ENCODE measurements at places on chromosomes 6 and 20.

- no peak for DNase-seq
Observed at GRCh38 chr6:169792306-169793015, 41.0 kb downstream of the ERMARD start.

DNA sequence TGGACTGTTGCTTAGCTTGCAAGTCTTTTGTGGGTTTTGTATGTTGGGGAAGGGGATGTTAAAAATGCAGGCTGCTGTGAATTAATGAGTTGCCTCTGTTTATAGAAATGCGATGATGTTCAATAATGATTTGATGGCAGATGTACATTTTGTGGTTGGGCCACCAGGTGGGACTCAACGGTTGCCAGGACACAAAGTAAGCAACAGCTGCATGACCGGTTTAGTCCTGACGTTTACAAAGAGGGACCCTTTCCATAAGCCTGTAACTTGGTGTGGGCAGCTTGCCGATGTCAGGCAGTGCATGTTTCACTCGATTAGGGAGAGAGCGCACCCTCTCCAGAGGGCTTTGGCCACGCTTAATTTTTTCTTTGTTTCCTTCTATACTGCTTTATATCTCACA lies 1.3 kb downstream of the BTBD3 start:
- no peak for DNase-seq

- no peak for DNase-seq
Observed at GRCh38 chr6:11366183-11366933, 133.9 kb upstream of the NEDD9 start.

- no peak for DNase-seq
Observed at GRCh38 chr6:1846611-1847010, 236.9 kb downstream of the FOXC1 start.

GRCh38 chr20:62876902-62877816 lies 15.5 kb upstream of the TCFL5 start:
- DNase-seq: no peak

DNA sequence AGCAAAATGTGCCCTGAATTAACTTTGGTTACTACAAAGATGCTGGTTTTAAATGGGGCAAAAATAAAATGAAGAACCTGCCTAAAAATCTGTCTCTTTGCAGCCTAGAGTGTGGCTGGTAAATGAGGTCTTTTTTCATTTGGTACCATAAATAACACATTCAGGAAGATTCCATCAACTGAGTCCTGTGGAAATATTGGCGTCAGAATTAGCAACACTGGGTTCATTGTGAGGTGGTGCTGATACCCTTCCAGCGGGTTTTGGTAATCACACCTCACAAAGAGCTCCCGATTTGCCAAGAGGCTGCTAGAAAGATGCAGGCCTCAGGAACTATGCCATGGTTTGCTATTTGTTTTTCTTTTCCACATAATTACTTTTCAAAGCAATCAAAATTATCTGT lies 55.3 kb downstream of the FAM50B start:
- DNase-seq: no peak

DNA sequence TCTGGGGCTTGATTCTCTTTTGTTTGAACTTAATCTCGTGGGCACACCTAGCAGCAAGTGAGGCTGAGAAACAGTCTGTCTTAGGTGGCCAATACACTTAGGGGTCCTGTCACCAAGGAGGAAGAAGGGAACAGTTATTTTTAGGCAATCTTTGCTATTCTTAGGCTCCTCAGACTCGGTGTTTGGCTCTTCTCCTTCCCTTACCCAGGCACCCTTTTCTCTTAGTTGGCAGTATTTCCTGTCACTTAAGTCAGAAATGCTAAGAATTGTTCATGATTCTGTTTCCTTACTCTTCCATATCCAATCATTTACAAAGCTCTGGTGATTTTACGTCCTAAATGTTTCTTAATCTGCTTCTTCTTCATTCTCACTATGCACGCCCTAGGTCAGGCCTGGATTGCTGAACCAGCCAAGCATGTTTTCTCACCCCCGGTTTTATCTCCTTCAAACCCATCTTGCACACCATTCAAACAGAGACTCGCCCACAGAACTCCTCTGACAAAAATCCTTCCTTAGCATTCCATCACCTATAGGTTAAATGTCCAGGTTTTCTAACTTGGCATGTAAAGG lies 45.2 kb upstream of the TMEM217 start:
- DNase-seq: no peak

DNA sequence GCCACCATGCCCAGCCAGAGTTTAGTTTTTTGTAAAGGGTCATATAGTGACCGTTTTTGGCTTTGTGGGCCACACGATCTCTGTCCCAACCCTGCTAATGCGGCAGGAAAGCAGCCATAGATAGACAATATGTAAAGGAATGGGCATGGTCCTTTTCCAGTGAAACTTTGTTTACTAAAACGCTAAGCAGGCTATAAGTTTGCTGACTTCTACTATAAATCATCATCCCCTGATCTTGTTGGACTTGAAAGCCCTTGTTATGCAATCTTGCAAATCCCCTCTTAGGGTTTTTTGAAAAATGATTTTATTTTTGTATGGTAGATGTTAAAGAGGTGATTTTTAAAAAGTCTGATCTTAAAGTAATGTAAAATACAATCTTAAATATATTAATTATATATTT lies 63.6 kb downstream of the CBFA2T2 start:
- no peak for DNase-seq

GRCh38 chr6:63864061-63864460 lies 228.5 kb downstream of the PHF3 start:
- no peak for DNase-seq

- no peak for DNase-seq
Observed at GRCh38 chr6:1778686-1779235, 169.0 kb downstream of the FOXC1 start.

DNA sequence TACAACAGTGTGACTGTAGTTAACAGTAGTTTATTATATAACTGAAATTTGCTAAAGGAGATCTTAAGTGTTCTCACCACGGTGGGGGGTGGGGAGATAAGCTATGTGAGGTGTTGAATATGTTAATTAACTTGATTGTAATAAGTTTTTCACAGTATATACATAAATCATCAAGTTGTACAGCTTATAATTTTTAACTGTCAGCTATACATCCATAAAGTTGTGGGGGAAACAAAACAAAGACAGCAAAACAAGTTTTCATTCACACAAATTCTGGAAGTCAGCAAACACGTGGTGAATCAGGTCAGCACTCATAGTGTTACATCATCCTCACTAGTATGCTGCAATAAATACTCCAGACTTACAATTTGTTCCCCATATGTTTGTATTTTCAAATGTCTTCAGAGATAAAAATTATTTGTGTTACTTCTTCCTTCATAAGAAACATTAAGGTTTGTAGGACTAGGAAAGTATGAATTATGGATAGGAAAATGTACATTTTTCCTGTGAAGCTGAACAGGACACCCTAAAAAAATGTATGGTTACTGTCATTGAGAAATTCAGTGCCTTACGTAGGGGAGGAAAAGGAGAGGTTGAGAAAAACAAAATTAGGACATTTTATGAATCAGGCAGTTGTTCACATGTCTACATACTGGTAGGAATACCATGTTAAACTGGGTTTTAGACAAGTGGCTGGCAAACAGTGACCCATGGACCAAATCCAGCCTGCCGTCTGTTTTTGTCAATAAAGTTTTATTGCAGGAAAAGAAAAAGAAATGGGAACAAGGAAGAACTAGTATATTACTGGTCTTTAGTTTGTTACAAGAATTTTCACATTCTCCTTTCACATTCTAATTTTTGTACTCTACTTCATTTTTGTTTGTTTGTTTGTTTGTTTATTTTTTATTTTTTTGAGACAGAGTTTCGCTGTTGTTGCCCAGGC lies 6.0 kb downstream of the SUMO4 start:
- DNase-seq: no peak

GRCh38 chr6:124798942-124799496 lies 163.2 kb upstream of the RNF217 start:
- DNase-seq: no peak

GRCh38 chr6:102417368-102417998 lies 1024.0 kb downstream of the GRIK2 start:
- DNase-seq: no peak

DNA sequence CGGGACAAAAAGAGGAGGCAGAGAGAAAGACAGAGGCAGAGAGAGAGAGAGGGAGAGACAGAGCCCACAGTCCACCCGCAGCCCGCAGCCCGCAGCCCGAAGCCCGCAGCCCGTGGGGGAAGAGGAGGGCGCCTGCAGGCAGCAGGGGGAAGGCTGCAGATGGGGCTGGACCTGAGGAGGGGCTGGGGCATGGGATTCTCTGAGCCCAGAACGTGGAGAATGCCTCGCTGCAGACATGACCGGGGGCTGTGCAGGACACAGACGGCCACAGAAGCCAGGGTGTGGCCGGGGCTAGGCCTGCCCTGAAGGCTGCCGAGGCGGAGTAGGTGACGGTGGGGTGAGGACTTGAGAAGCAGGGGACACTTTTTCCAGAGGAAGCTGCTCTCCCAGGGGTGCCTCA lies 6.5 kb upstream of the SLCO4A1 start:
- no peak for DNase-seq
